ENCODE measurements at places on chromosomes 1 and 21. TPM values are rescaled to one million over a fixed set of nuclear protein-coding genes. Genes with fewer than 3 reads are reported as not detected.
A peak's percentile ranks its signal among the peaks of the same experiment; 100 is the strongest.

The KMO gene
- total RNA-seq = 0.26 TPM

The TMEM167B gene
- 31.9 TPM for total RNA-seq

DNA sequence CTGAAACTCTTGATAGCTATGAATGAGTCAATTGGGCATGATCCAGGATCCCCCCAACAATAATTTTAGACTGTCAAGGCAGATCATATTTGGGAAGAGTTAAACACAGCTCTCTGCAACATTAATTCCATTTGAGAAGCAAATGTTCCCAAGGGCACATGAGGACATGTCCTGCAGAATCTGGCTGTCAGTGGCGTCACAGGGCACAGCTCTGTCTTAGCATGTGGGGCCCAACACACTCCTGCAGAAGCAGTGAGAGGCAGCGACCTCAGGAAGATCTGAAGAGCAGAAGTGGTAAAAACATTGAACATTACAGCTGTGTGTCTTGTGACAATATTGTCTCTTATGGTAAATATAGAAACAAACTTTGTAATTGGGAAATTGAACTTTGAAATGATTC, 197.1 kb upstream of the PBX1 start:
- H3K4me3 ChIP-seq = no peak overlapping the region
- H3K27ac ChIP-seq = no peak overlapping the region
- no peaks in the 10 kb centered on the region for H3K4me1 ChIP-seq

GRCh38 chr1:239262538-239262937, 123.8 kb upstream of the CHRM3 start:
- H3K27me3 ChIP-seq = no peaks in the 10 kb centered on the region
- H3K4me3 ChIP-seq = no peak overlapping the region
- H3K4me1 ChIP-seq = no peaks in the 10 kb centered on the region
- H3K36me3 ChIP-seq = no peaks in the 10 kb centered on the region
- DNase-seq = no peak
- H3K27ac ChIP-seq = no peak overlapping the region

The RIPPLY3 gene
- total RNA-seq = 0.27 TPM

GRCh38 chr21:44958471-44959191, 18.8 kb downstream of the SLX9 start:
- no peak for DNase-seq
- peaks cover 14% of the 10 kb centered on the region for H3K36me3 ChIP-seq
- H3K4me3 ChIP-seq = no peak overlapping the region
- no peak overlapping the region for H3K27ac ChIP-seq
- no peaks in the 10 kb centered on the region for H3K4me1 ChIP-seq

The RGS13 gene
- total RNA-seq = not detected

The EFNA4 gene
- 5.0 TPM for total RNA-seq

DNA sequence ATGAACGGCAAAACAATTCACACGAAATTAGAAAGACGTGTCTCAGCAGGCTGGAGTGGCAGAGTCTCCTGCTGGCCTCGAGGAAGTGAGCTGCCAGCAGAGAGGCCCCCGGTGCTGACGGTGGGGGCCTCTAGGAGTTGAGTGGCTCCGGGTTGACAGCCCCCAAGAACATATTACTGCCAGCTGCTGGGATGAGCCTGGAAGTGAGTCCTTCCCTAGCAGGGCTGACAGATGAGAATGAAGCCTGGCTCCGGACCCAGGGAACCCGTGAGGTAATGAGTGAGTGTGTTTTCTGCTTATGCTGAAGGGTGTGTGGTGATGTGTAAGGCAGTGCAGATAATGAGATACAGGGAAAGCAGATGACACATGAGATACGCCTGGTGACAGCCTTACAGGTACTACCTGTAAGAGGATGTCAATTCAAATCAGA, 23.5 kb upstream of the LRRC47 start:
- DNase-seq = no peak
- H3K4me3 ChIP-seq = no peak overlapping the region
- H3K27ac ChIP-seq = no peak overlapping the region
- H3K36me3 ChIP-seq = peaks cover 19% of the 10 kb centered on the region

DNA sequence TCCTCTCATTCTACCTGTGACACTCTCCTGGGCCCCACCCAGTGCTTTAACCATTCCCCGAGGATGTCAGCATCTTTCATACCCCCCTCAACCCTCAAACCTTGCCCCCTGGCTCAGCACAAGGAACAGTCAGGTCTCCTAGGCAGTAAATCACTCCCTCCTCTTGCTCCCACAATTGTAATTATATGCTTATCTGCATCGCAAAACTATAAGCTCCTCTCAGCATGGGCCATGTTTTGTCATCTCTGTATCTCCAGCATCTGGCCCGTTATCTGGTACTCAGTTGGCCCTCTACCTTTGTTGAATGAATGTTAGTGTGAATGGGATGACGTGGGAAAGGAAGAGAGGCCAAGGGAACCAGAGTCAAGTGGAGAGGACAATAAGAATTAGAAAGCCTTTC, 2.8 kb upstream of the ELOVL1 start:
- no peak overlapping the region for H3K27ac ChIP-seq
- H3K4me1 ChIP-seq = peaks cover 21% of the 10 kb centered on the region
- peaks cover 10% of the 10 kb centered on the region for H3K36me3 ChIP-seq
- H3K27me3 ChIP-seq = no peaks in the 10 kb centered on the region
- no peak for DNase-seq

- no peaks in the 10 kb centered on the region for H3K4me1 ChIP-seq
- no peaks in the 10 kb centered on the region for H3K27me3 ChIP-seq
- H3K36me3 ChIP-seq = no peaks in the 10 kb centered on the region
- no peak for DNase-seq
- H3K27ac ChIP-seq = no peak overlapping the region
Observed at GRCh38 chr1:195791796-195792195, 816.4 kb downstream of the KCNT2 start.

DNA sequence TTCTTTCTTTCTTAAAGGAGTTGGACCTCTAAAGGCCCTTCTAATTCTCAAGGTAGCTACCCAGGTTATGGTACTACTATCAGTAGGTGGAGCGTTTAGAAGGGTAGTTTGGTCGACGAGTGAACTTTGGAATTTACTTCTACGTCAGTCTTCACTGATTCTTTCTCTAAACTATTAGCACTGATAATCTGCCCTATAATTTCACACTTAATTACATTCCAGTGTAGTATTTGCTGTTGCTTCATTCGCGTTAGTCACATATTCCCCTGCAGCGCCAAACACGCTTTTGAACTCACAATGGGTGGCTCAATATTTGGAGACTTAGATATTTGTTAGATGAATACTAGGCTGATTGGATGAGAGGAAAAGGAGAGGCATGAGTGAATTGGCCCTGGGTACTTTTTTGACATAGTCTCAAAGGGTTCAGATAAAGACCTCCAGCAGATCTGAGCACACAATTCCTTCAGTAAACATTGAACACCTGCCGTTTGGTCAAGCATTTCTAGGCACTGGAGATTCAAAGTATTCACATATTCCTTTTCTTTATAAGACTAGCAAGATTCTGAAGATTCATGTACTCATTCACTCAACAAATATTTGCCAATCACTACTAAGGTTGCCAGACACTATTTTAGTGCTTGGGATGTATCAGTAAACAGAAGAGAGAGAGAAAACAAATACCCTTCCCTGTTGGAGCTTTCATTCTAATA, 929 bp upstream of the FOXJ3 start:
- peak overlapping the region; percentile 87 for H3K27ac ChIP-seq
- H3K4me1 ChIP-seq = peaks cover 34% of the 10 kb centered on the region
- no peaks in the 10 kb centered on the region for H3K27me3 ChIP-seq
- peaks cover 2% of the 10 kb centered on the region for H3K36me3 ChIP-seq

The WNT2B gene
- 0.15 TPM for total RNA-seq

DNA sequence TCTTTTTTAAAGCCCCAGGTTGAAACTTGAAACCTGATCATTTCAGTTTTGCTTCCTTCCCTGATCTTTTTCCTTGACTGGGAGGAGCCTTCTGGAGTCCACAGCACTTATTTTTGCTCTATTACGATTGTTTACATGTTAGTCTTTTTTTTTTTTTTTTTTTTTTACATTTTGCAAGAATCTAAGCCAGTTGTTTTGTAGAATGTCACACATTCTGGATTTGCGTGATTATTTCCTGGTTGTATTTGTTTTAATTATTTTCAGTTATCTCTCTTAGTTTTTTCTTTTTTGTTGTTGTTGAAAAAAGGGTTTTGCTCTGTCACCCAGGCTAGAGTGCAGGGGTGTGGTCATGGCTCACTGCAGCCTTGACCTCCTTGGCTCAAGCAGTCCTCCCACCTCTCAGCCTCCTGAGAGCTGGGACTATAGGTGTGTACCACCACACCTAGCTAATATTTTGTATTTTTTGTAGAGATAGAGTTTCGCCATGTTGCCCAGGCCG, 32.8 kb downstream of the OSBPL9 start:
- H3K27me3 ChIP-seq = no peaks in the 10 kb centered on the region
- peaks cover 7% of the 10 kb centered on the region for H3K36me3 ChIP-seq
- H3K27ac ChIP-seq = no peak overlapping the region
- peaks cover 5% of the 10 kb centered on the region for H3K4me1 ChIP-seq
- H3K4me3 ChIP-seq = no peak overlapping the region

DNA sequence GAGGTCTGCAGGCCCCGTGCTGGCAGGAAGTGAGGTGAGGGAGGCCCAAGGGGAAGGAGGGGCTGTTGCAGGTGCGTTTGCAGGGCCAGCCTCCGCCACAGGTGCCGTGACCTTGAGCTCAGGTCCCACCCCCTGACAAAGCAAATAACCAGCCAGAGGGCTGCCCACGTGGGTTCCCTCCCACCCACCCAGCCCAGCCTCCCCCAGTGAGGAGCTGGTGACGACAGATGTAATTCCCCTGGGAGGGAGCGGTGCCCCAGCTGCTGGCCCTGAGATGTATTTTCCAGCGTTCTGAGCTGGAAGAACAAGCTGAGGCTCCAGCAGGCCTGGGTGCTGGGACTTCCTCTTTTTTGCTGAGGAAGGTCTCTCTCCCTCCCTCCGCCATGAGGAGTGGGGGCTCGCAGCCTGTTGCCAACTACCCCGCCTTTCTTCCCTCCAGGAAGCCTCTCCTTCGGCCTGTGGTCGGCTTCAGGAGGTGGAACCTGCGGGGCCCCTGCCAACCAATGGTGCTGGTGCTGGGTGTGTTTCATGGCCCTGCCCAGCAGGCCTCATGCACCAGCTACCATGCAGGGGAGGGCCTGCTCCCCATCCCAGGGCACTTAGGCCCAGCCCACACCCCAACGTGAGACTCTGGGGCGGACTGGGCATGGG, 153.2 kb downstream of the PRDM16 start:
- H3K4me1 ChIP-seq = no peaks in the 10 kb centered on the region
- no peak overlapping the region for H3K4me3 ChIP-seq
- H3K36me3 ChIP-seq = no peaks in the 10 kb centered on the region
- peaks cover 3% of the 10 kb centered on the region for H3K27me3 ChIP-seq
- H3K27ac ChIP-seq = no peak overlapping the region

GRCh38 chr1:29254346-29254745, 18.0 kb downstream of the PTPRU start:
- no peaks in the 10 kb centered on the region for H3K36me3 ChIP-seq
- H3K4me3 ChIP-seq = no peak overlapping the region
- H3K4me1 ChIP-seq = no peaks in the 10 kb centered on the region
- no peak overlapping the region for H3K27ac ChIP-seq

- H3K27ac ChIP-seq = no peak overlapping the region
- H3K27me3 ChIP-seq = no peaks in the 10 kb centered on the region
- H3K36me3 ChIP-seq = no peaks in the 10 kb centered on the region
- no peak overlapping the region for H3K4me3 ChIP-seq
- no peaks in the 10 kb centered on the region for H3K4me1 ChIP-seq
Observed at GRCh38 chr1:7656557-7657215, 114.4 kb upstream of the VAMP3 start.

The LRRC39 gene
- total RNA-seq = 0.64 TPM

- H3K4me1 ChIP-seq = peaks cover 84% of the 10 kb centered on the region
- H3K27me3 ChIP-seq = no peaks in the 10 kb centered on the region
- peak overlapping the region; percentile 62 for H3K4me3 ChIP-seq
- H3K27ac ChIP-seq = peak overlapping the region; percentile 98
- DNase-seq = no peak
- peaks cover 46% of the 10 kb centered on the region for H3K36me3 ChIP-seq
Observed at GRCh38 chr1:92538048-92538412, 51.3 kb upstream of the GFI1 start.

GRCh38 chr1:64358692-64359091, 111.2 kb upstream of the CACHD1 start:
- no peak for DNase-seq
- no peak overlapping the region for H3K4me3 ChIP-seq
- no peak overlapping the region for H3K27ac ChIP-seq

GRCh38 chr1:30219675-30220074, 503.7 kb downstream of the MATN1 start:
- H3K27me3 ChIP-seq = peaks cover 8% of the 10 kb centered on the region
- DNase-seq = no peak
- no peak overlapping the region for H3K4me3 ChIP-seq
- no peak overlapping the region for H3K27ac ChIP-seq
- no peaks in the 10 kb centered on the region for H3K4me1 ChIP-seq

DNA sequence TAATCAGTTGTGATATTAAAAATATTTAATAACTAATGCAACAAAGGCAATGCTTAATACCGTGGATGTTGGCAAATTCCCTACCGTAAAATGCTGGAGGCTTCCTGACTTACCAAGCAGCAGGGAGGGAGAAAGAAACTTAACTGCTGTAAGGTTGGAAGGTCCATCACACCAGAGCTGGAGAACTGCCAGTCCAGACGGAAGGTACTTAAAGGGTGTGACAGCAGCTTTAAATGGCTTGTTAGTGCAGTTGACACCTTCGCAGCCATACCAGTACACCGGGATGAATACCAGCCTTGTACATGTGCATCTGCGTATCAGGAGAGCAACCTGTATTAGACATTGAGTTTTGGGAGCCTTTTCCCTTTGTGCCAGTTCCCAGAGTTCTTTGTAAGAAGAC, 269.5 kb upstream of the NCAM2 start:
- H3K27me3 ChIP-seq = no peaks in the 10 kb centered on the region
- no peak for DNase-seq
- no peak overlapping the region for H3K4me3 ChIP-seq
- no peaks in the 10 kb centered on the region for H3K4me1 ChIP-seq
- H3K27ac ChIP-seq = no peak overlapping the region
- no peaks in the 10 kb centered on the region for H3K36me3 ChIP-seq

GRCh38 chr1:50667710-50668356, 244.6 kb upstream of the DMRTA2 start:
- no peak overlapping the region for H3K27ac ChIP-seq
- H3K4me1 ChIP-seq = no peaks in the 10 kb centered on the region
- no peaks in the 10 kb centered on the region for H3K27me3 ChIP-seq

- H3K4me1 ChIP-seq = no peaks in the 10 kb centered on the region
- DNase-seq = no peak
- H3K27me3 ChIP-seq = no peaks in the 10 kb centered on the region
- no peak overlapping the region for H3K4me3 ChIP-seq
Observed at GRCh38 chr1:69661686-69662085, 94.0 kb downstream of the LRRC7 start.

The ZBTB8B gene
- total RNA-seq = not detected

GRCh38 chr21:36551731-36552433, 72.0 kb upstream of the CLDN14 start:
- no peak overlapping the region for H3K27ac ChIP-seq
- no peaks in the 10 kb centered on the region for H3K4me1 ChIP-seq
- H3K27me3 ChIP-seq = peaks cover 10% of the 10 kb centered on the region
- no peaks in the 10 kb centered on the region for H3K36me3 ChIP-seq
- no peak overlapping the region for H3K4me3 ChIP-seq

All from activated CD4-positive, alpha-beta memory T cell treated with anti-CD3 and anti-CD28 coated beads for 36 hours (primary cell).